ENCODE measurements at places on chromosomes 4 and X. TPM values are rescaled to one million over a fixed set of nuclear protein-coding genes. Genes with fewer than 3 reads are reported as not detected.

DNA sequence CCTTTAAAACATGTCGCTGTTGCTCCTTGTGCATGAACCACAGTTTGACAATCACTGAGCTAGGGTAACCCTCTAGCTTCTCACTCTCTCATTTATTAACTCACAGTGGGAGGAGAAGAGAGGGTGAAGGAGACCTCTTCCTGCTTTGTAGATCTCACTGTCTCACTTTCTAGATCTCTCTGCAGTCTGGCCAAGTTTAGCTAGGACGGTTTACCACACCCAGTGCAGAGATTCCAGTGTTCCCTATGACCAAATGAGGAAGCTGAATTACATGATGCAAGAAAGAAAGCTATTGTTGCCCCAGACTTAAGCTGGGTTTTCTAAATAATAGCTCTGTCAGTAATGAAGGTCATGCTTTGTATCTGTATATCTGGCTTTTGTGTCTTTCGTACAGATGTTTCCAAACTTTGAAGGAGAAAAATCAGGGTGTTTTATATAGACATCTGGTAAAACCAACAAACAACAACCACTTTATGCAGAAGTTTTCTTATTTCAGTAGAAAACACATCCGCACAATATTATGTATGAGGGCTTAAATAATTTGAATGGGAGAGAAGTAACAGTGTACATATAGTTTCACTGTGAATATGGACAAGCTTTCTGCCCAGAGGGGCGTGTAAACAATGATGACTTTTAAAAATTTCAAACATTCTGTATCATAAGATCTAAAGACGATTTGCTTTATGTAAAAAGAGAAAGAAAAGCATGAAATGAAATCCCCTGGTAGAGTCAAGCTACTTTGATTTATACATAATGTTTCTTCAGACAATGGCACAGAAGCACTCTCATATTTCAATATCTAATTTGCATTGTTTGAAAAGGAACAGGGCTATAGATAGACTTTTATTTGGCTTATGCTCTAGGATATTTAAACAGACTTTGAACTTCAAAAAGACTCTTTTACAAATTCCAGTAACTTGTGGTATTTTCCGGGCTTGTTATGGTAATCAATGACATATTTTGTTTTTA is 582.3 kb downstream of the FSTL5 start:
- no peak for DNase-seq

- DNase-seq: no peak
These were observed 136.4 kb upstream of the FAM9C start for GRCh38 chrX:13180807-13181206.

GRCh38 chr4:151407466-151408379 is 1.3 kb upstream of the FHIP1A start:
- no peak for DNase-seq

DNA sequence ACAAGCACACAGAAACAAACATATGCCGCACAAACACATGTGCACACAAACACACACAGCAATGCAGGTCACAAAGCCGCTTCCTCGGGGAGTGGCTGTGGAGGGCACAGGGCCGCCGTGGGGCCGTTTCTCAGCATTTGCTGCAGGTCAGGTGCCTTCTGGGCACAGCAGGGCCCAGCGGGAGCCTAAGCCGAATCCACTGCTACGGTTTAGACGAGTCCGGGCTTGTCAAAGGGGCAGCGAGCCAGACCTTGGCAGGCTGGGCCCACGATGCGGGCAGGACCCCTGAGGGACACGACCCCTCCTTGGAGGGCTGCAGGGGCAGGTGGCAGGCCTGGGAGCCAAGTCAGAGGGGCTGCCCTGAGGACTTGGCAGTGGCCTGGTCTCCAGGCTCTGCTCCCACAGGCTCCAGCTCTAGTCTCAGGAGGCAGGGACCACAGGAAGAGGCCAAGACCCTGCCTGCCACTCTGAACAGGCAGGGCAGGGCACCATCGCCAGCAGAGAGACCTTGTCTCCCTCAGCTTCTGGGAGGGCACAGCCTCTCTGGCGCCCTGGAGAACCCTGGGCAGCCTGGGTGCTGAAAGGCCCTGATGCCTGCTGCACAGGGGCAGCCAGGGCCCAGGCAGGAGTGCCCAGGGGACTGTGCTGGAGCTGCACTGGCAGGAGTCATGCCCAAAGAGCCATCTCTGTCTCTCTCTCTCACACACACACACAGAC is 5.5 kb upstream of the ATP2B3 start:
- no peak for DNase-seq

- no peak for DNase-seq
These were observed 28.4 kb downstream of the BOD1L1 start for GRCh38 chr4:13599159-13599558.

DNA sequence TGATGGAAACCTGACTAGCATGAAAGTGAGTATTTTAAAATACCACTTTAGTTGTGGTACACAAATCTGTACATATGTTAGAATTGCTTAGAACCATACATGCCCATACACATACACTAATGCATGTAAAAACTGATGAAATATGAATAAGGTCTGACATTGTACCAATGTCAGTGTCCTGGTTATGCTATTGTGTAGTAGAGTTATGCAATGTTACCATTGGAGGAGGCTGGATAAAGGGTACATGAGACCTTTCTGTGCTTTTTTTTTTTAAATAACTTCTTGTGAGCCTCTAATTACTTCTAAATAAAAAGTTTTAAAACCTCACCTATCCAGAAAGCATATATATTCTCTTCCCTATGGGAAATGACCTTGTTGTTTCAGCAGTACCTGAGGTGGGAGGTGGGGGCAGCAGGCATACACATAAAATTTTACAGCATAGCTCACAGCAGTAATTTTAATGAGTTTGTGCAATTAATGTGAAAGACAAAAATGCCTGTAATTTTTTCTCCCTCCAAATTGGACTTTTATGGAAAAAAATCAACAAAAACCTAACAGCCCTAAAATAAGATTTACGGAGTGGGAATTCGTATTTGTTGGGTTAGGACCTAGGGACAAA is 97.6 kb downstream of the RAP1GDS1 start:
- DNase-seq: no peak

DNA sequence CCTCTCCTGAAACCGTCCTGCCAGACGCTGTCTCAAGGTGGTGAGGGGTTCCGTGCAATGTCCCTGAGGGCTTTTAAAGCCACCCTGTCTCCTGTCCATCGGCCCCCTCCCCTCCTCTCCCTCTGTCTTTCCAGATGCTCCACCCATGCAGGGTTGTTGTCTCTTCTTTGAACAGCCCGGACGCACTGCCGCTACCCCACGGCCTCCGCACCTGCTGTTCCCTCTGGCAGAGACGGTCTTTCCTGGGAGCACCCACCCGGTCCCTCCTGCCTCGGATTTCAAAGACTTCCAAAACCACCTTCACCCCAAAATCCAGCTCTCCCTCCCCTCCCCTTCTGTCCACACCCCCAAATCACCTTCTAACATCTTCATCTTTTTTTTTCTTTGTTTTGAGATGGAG is 4.1 kb upstream of the ASMT start:
- no peak for DNase-seq

DNA sequence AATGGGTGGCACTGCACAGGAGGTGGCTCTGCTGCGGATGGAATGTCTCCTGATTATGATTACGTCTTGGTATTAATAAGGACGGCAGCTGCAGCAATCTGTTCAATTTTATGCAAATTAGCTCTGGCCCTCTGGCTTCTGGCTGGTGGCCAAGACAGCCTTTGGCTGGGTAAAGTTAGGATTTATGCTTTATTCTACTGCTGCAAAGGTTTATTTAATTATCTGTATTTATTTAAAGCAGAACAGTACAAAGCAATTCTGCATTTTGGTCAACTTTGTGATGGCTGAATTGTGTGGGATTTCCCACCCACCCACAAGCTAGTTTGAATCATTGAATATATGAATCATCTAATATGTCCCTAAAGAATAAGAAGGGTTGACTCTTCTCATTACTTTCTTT is 745.6 kb upstream of the FAM241A start:
- DNase-seq: no peak

DNA sequence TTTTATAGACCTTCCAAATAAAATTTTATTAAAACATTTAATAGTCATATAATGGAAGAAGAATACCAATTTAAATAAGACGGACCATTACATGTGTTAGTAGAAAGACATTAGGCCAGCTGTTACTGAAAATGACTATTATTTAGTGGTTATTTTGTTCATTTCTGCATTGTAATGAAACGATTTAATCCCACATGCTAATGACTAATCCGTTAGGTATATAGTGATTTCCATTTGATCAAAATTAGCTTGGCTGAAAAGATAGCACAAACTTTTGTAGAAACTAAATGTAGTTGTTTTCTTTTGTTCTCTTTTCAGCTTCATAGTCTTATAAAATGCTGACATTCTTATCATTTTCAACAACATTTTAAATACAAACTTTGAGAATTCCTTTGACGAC is 556.1 kb upstream of the TENM3 start:
- no peak for DNase-seq

GRCh38 chr4:7894677-7895181 is 44.9 kb downstream of the AFAP1 start:
- no peak for DNase-seq

DNA sequence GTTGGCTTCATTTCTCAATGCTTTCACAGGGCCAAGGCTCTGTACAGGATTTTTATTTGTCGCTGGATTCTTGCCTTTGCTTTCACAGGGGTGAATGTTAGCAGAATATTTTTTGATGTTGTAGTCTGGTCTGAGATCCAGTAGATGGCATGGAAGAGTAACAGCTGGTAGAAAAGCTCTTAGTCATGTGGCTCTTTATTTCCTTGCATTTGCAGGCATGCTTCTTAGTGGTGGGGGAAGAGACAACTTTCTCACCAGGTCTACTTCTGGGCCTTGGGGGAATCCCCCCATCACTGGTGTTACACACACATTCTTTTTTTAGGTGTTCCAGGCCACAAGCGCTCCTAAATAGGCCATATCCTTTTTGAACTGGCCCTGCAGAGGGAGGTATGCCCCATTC is 58.2 kb upstream of the DKK2 start:
- DNase-seq: no peak

DNA sequence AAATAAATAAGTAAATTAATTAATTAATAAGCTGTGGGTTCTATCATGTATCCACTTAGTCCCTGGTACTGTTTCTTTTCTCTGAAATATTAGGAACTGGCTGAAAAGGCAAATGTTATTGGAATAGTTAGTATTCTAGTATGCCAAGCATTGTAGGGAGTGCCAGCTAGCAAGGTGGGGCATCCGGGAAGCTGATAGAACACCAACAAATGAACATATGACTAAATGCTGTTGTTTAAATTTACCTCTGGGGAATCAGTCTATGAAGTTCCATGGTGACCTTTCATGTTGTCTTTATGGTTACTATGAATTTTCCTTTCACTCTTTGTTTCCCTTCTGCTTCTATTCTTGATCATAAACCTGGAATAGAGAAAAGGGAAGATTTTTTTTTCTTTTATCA is 32.7 kb downstream of the NUDT6 start:
- no peak for DNase-seq

- DNase-seq: no peak
These were observed 221.3 kb downstream of the GPAT3 start for GRCh38 chr4:83757121-83757621.

GRCh38 chr4:26583538-26583864 is 383 bp upstream of the TBC1D19 start:
- DNase-seq: no peak

GRCh38 chr4:88107406-88108107 is 50.9 kb downstream of the ABCG2 start:
- DNase-seq: no peak

- no peak for DNase-seq
These were observed 20.4 kb upstream of the ATXN3L start for GRCh38 chrX:13340182-13340791.

FAM184B gene
- 0.07 TPM for polyA plus RNA-seq

SLC25A43 gene
- polyA plus RNA-seq: 8.5 TPM

MAP9 gene
- polyA plus RNA-seq: 13.9 TPM

TMEM144 gene
- 1.5 TPM for polyA plus RNA-seq

CORIN gene
- 31.1 TPM for polyA plus RNA-seq

TMSB15C gene
- polyA plus RNA-seq: 4.4 TPM

PSAPL1 gene
- not detected for polyA plus RNA-seq

OTUD6A gene
- polyA plus RNA-seq: not detected

SAGE1 gene
- not detected for polyA plus RNA-seq

HMGN5 gene
- polyA plus RNA-seq: 3.7 TPM

Measured in AG04450 (cell line).